ENCODE measurements at places on chromosomes 6 and 20. TPM values are rescaled to one million over a fixed set of nuclear protein-coding genes. Genes with fewer than 3 reads are reported as not detected.

EFCAB8 gene
- 0.33 TPM for polyA plus RNA-seq

IL20RA gene
- 1.9 TPM for polyA plus RNA-seq

EYS gene
- polyA plus RNA-seq = 0.65 TPM

SLC22A16 gene
- 0.83 TPM for polyA plus RNA-seq

RAET1L gene
- polyA plus RNA-seq = not detected

XKR7 gene
- 0.26 TPM for polyA plus RNA-seq

CST2 gene
- polyA plus RNA-seq = not detected

TRAPPC3L gene
- 0.36 TPM for polyA plus RNA-seq

TBX18 gene
- 8.7 TPM for polyA plus RNA-seq

HSPA1L gene
- polyA plus RNA-seq = 4.3 TPM

AIG1 gene
- 112 TPM for polyA plus RNA-seq

BTBD3 gene
- polyA plus RNA-seq = 65.3 TPM

MAS1 gene
- 0.03 TPM for polyA plus RNA-seq

TRIM10 gene
- polyA plus RNA-seq = 0.36 TPM

GNL1 gene
- 75.7 TPM for polyA plus RNA-seq

LHFPL5 gene
- not detected for polyA plus RNA-seq

CLVS2 gene
- 0.19 TPM for polyA plus RNA-seq

OR2J2 gene
- not detected for polyA plus RNA-seq

TNNC2 gene
- polyA plus RNA-seq = not detected

PNISR gene
- 352 TPM for polyA plus RNA-seq

CAGE1 gene
- polyA plus RNA-seq = not detected

GSTA1 gene
- 1.9 TPM for polyA plus RNA-seq
